Mammary epithelial cell (primary cell): ENCODE measurements at places on chromosomes 4 and X. TPM values are rescaled to one million over a fixed set of nuclear protein-coding genes. Genes with fewer than 3 reads are reported as not detected.

The SHOX gene
- not detected for polyA plus RNA-seq

The CORIN gene
- polyA plus RNA-seq, result 0.05 TPM

The IL1RAPL1 gene
- polyA plus RNA-seq, result 0.16 TPM

DNA sequence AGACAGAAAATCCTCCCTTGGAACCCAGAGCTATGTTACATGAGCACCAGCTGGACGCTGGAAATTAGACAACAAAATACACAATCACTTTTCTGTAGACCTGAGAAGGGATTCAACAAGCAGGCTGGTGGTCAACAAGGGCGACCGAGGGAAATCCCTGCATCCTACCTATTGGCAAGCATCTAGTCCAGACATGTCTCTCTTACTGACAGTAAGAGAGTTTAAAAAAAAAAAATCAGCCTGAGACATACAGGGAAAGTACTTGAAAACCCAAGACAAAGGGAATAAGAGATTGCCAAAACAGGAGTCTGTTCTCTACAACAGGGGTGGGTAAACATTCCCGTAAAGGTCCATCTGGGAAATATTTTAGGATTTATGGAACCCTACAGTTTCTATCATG lies 108.0 kb downstream of the KDR start:
- DNase-seq, result peak; percentile 83

GRCh38 chr4:93000910-93001309 lies 697.1 kb downstream of the GRID2 start:
- DNase-seq, result no peak

DNA sequence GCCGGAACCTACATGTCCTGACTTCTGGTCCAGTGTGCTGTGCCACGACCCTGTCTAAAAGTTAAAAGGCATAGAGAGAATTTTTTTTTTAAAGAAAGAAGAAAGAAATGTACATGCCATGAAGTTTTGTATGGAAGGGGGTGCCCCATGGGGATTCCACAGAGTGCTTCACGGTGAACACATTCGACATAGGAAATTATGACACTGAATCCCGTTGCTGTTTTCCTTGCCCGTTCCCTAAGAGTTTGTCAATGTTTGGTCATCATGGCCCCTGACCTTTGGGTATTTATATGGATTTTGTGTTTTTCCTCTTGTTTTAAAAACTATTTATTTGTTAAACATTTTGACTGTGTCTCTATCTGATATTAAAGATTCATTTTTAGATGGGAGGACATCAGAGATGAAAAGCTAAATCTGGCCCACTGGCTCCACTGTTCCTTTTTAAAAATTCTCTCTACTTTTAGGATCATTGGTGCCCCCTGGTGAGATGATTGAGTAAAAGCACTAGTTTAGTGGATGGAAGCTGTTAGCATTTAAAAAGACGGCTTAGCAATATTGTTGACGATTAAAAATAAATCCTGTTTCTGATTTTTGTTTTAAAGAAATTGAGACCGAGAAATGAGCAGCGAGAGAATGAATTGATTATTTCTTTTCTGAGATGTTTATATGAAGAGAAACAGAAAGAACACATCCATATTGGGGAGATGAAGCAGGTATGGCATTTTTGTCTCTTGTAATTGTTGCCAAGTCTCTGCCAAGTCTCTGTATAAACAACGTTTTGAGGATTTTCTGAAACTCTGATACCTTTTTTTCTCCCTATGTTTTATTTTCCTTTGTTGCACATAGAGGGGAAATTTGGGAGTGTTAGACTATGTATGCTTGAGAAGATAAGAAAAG lies 75.0 kb downstream of the PTTG2 start:
- DNase-seq, result peak; percentile 30

- DNase-seq, result no peak
These were observed 31.1 kb upstream of the PDLIM3 start for GRCh38 chr4:185566425-185566824.

DNA sequence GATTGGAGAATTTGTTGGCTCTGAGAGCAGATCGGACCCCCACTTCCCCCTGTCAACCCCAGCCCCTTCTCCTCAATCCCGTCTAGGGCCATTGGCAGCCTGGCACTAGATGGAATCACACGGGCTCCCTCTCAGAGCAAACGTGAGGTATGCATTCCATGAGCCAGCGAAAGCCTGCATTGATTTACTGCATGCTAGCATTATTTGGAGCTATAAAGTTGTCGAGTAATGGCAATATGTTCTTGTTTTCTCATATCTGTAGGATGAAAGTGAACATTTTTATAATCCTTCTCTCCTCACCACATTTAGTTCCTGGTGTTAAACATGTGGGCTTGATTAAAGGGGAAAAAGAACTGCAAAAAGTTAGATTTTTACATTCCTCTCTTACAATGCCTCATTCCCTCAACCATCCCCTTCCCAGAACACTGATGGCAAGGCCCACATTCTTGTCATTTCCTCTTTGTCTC lies 159.2 kb downstream of the SPRY1 start:
- no peak for DNase-seq

- peak; percentile 14 for DNase-seq
These were observed 43.9 kb downstream of the RASSF6 start for GRCh38 chr4:73576381-73576780.

GRCh38 chrX:131827935-131828334 lies 195.2 kb upstream of the STK26 start:
- no peak for DNase-seq
